Breast epithelium (tissue), 4 donors: ENCODE measurements at places on chromosomes 13 and 19. TPM values are rescaled to one million over a fixed set of nuclear protein-coding genes. Genes with fewer than 3 reads are reported as not detected.

- H3K36me3 ChIP-seq: no peaks in the 10 kb centered on the region
- peaks cover 13% of the 10 kb centered on the region for H3K4me1 ChIP-seq
- H3K4me3 ChIP-seq: no peak overlapping the region
- no peak overlapping the region for H3K27ac ChIP-seq
- no peaks in the 10 kb centered on the region for H3K27me3 ChIP-seq
These were observed 3.1 kb downstream of the RNF225 start for GRCh38 chr19:58398545-58398944.

- H3K4me3 ChIP-seq: no peak overlapping the region
- H3K4me1 ChIP-seq: no peaks in the 10 kb centered on the region
These were observed 810.4 kb downstream of the DACH1 start for GRCh38 chr13:71056581-71056980.

The FXYD1 gene
- total RNA-seq: 15.5 TPM

- peaks cover 58% of the 10 kb centered on the region for H3K4me1 ChIP-seq
- H3K27ac ChIP-seq: peak overlapping the region; percentile 92
- H3K36me3 ChIP-seq: no peaks in the 10 kb centered on the region
- DNase-seq: peak; percentile 66
- H3K27me3 ChIP-seq: no peaks in the 10 kb centered on the region
- H3K4me3 ChIP-seq: peak overlapping the region; percentile 9
These were observed 25.9 kb downstream of the MPND start for GRCh38 chr19:4369109-4369887.

- H3K27ac ChIP-seq: peak overlapping the region; percentile 25
- H3K4me1 ChIP-seq: no peaks in the 10 kb centered on the region
- H3K36me3 ChIP-seq: no peaks in the 10 kb centered on the region
- DNase-seq: peak; percentile 75
These were observed 21.7 kb upstream of the ZNF429 start for GRCh38 chr19:21483589-21484170.

The ZNF486 gene
- total RNA-seq: 27.8 TPM

The BLOC1S3 gene
- 10.6 TPM for total RNA-seq

The ZNF211 gene
- 16.4 TPM for total RNA-seq

DNA sequence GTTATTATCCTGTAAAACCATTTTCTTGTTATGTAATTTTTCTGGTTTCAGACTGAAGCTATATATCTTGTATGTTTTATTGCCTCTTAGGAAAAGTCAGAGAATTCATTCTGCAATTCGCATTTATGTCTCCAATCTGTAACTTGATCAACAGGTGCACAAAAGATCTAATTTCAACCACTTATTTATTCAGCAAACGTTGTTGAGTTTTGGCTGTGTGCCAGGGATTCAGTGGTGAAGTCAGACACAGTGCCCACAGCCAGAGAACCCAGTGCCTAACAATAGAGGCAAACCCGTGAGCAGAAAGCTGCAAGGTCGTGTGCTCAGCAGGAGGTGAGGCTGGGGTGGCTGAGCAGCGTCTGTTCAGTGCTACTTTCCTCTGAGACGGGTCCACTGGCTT, 119.5 kb upstream of the MCF2L start:
- no peak overlapping the region for H3K27ac ChIP-seq
- DNase-seq: no peak
- no peaks in the 10 kb centered on the region for H3K4me1 ChIP-seq
- no peak overlapping the region for H3K4me3 ChIP-seq

DNA sequence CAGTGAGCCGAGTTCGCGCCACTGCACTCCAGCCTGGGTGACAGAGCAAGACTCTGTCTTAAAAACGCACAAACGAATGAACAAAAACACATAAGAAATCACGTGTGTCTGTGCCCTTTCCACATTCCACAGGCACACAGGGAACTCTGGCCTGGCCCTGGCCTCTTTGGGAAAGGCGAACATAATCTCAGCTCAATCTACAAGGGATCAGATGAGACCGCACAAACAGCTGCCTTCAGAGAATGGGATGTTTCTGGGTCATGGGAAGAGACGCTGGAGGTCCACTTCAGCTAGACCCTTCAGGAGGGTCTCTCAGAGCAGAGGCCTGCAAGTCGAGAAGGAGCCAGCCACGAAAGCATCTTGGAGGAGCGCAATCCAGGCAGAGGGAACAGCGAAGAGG, 6.3 kb upstream of the CRTC1 start:
- no peak overlapping the region for H3K27ac ChIP-seq
- DNase-seq: no peak
- no peak overlapping the region for H3K4me3 ChIP-seq

The EDNRB gene
- 116 TPM for total RNA-seq

GRCh38 chr13:99429670-99430069, 71.6 kb upstream of the TM9SF2 start:
- H3K27ac ChIP-seq: no peak overlapping the region
- no peaks in the 10 kb centered on the region for H3K27me3 ChIP-seq
- DNase-seq: no peak
- no peaks in the 10 kb centered on the region for H3K36me3 ChIP-seq

DNA sequence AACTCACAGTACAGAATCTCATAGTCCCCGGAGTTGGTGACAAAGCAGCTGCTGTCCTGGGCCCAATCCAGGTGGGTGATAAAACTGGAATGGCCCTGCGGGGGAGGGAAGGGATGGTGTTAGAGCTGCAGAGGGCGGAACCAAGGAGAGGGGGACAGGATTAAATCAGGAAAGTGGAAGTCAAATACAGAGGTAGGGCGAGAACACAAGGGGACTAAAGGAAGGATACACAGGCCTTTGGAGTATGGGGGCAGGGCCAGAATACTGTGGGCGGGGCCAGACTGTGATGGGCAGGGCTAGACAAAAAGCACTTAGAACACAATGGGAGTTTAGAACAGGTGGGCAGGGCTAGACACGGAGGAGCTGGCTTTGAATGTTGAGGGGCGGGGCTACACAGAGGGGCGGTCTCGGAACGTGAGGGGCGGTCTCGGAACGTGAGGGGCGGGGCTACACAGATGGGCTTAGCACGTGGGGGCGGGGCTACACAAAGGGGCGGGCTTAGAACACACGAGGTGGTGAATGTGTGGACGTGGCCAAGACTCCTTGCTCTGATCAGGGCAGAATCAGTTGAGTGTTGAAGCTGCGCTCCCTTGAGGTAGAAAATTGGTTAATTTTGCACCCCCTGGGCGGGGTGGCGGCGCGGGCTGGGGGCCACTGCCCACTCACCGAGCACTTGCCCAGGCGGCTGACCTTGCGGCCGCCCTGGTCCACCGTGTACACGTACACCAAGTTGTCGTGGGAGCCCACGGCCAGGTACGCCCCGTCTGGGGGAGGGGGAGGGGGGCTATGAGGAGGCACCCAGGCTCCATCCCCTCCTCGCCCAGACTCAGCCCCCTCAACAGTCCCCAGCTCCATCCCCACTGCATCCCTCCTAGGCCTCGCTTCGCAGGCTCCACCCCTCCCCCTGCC, 14.0 kb upstream of the GPR4 start:
- H3K27me3 ChIP-seq: no peaks in the 10 kb centered on the region
- DNase-seq: no peak
- no peaks in the 10 kb centered on the region for H3K4me1 ChIP-seq
- no peaks in the 10 kb centered on the region for H3K36me3 ChIP-seq

DNA sequence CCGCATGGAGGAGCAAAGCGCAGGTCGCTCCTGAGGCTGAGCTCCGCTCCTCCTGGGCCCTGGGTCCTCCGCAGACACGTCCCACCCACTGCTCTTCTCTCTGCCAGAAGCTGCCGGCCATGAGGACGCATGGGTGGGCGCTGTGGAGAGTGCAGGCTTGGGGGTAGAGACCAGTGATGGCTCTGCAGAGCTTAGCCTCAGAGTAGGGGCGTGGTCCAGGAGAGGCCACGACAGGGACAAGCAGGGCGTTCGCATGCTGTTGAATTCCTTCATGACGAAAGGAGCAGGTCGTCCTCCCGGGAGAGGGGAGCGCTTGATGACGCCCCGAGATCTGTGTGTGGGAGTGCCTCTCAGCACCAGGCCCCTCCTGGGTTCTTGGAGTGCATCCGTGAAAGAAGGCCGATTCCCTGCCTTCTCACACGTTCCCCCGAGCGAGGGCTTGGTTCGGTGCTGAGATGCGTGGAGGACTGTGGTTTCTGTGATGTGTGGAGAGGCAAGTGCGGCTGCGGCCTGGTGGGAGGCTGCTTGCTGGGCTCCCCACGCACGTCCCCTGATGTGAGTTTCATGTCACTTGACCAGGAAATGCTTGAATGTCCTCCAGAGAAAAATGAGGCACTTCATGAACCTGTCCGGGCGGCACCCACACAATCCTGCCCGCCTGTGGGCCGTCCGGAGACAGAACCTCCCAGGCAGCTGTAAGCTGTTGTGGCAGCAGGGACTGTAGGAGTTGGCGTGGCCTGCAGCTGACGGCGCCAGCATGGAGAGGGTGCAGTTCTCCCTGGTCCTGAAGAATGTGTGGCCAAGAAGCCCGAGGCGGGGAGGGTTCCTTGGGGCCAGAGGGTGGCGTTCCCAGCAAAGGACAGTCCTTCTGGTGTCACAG, 4.5 kb downstream of the SF3A2 start:
- peak overlapping the region; percentile 67 for H3K4me3 ChIP-seq
- H3K27me3 ChIP-seq: no peaks in the 10 kb centered on the region
- peak overlapping the region; percentile 82 for H3K27ac ChIP-seq
- peaks cover 18% of the 10 kb centered on the region for H3K36me3 ChIP-seq
- no peak for DNase-seq

The NLRP13 gene
- total RNA-seq: 0.73 TPM

DNA sequence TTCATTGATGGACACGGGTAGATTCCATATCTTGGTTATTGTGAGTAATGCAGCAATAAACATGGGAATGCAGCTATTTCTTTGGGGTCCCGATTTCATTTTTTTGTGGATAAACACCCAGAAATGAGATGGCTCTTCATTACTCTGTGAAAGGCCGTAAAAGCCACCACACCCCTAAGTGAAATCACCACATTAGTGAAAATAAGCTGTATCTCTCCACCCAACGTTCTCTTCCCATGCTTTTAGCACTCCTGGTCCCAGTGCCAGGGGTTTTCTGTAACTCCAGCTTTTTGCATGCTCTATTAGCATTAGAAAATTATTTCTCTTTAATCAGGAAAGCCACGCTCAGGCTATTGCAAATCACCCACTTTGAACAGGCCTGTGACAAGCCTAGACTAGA, 15.8 kb downstream of the CHAMP1 start:
- H3K36me3 ChIP-seq: no peaks in the 10 kb centered on the region
- DNase-seq: no peak
- H3K4me3 ChIP-seq: no peak overlapping the region
- no peaks in the 10 kb centered on the region for H3K27me3 ChIP-seq
- no peaks in the 10 kb centered on the region for H3K4me1 ChIP-seq
- no peak overlapping the region for H3K27ac ChIP-seq

The LRRC25 gene
- 7.2 TPM for total RNA-seq

- H3K27me3 ChIP-seq: no peaks in the 10 kb centered on the region
- H3K36me3 ChIP-seq: no peaks in the 10 kb centered on the region
- no peak overlapping the region for H3K27ac ChIP-seq
- no peak overlapping the region for H3K4me3 ChIP-seq
- H3K4me1 ChIP-seq: no peaks in the 10 kb centered on the region
- DNase-seq: no peak
These were observed 29.8 kb downstream of the DPF1 start for GRCh38 chr19:38194061-38194701.

- no peaks in the 10 kb centered on the region for H3K4me1 ChIP-seq
- H3K36me3 ChIP-seq: no peaks in the 10 kb centered on the region
- no peaks in the 10 kb centered on the region for H3K27me3 ChIP-seq
- no peak overlapping the region for H3K4me3 ChIP-seq
- no peak overlapping the region for H3K27ac ChIP-seq
These were observed 29.8 kb upstream of the SIAH3 start for GRCh38 chr13:45881353-45881752.

The CCNA1 gene
- total RNA-seq: 0.98 TPM

DNA sequence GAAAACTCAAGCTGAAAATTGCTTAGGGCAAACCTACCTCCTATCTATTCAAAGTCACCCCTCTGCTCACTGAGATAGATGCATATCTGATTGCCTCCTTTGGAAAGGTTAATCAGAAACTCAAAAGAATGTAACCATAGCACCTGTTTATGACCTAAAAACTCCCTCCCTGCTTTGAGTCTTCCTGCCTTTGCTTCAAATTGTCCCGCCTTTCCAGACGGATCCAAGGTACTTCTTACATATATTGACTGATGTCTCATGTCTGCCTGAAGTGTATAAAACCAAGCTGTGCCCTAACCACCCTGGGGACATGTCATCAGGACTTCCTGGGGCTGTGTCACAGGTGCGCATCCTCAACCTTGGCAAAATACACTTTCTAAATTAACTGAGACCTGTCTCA, 118.6 kb downstream of the TBC1D4 start:
- H3K4me3 ChIP-seq: no peak overlapping the region
- H3K36me3 ChIP-seq: no peaks in the 10 kb centered on the region
- DNase-seq: no peak
- H3K4me1 ChIP-seq: no peaks in the 10 kb centered on the region
- no peak overlapping the region for H3K27ac ChIP-seq
- no peaks in the 10 kb centered on the region for H3K27me3 ChIP-seq

The ZNF563 gene
- total RNA-seq: 2.6 TPM

GRCh38 chr19:46221981-46222610, 7.4 kb upstream of the IGFL1 start:
- H3K27ac ChIP-seq: no peak overlapping the region
- no peaks in the 10 kb centered on the region for H3K27me3 ChIP-seq
- H3K4me3 ChIP-seq: no peak overlapping the region
- H3K4me1 ChIP-seq: no peaks in the 10 kb centered on the region
- no peaks in the 10 kb centered on the region for H3K36me3 ChIP-seq

GRCh38 chr19:10744801-10745293, 27.0 kb downstream of the DNM2 start:
- DNase-seq: no peak
- H3K27ac ChIP-seq: peak overlapping the region; percentile 68
- H3K4me1 ChIP-seq: peaks cover 23% of the 10 kb centered on the region
- no peaks in the 10 kb centered on the region for H3K36me3 ChIP-seq
- no peak overlapping the region for H3K4me3 ChIP-seq
- no peaks in the 10 kb centered on the region for H3K27me3 ChIP-seq

The LIN37 gene
- 12.8 TPM for total RNA-seq

DNA sequence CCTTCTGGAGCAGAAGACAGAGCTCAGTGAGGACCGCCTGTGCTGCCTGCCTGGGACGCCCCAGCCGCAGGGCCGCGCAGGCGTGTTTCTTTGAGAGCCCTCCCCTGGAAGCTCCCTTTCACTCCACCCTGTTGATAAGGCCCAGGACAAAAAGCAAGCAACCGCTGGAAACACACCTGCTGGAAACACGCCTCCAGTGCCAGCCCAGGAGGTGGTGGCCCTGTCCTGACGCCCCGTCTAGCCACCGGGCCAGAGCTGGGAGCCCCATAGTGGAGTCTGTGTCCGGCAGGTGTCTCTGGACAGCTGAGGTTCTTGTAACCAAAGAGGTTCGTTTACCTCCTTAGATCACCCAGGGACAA, 173.8 kb downstream of the KATNAL1 start:
- H3K4me1 ChIP-seq: peaks cover 2% of the 10 kb centered on the region
- DNase-seq: no peak
- H3K27me3 ChIP-seq: no peaks in the 10 kb centered on the region
- H3K36me3 ChIP-seq: no peaks in the 10 kb centered on the region
- no peak overlapping the region for H3K4me3 ChIP-seq

GRCh38 chr13:36476661-36477060, 44.4 kb downstream of the CCNA1 start:
- peak overlapping the region; percentile 40 for H3K27ac ChIP-seq
- no peak for DNase-seq

DNA sequence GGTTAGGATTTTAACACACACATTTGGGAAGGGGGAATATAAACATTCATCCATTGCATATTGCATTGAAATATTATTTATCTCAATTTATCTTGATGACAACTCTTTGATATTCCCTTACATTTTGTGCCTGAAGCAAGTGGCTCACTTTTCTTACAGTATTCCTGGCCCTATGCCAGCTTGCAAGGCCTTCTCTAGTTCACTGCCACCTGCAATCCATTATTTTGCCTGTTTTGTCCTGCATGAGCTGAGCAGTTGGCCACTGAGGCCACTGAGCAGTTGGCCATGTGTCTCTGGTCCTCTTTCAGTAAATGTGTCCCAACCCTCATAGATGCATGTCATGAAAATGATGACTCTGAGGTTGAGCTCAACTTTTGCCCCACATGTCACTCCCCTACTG, 49.8 kb downstream of the CBY2 start:
- H3K27me3 ChIP-seq: no peaks in the 10 kb centered on the region
- no peak for DNase-seq
- no peaks in the 10 kb centered on the region for H3K4me1 ChIP-seq
